ENCODE measurements at places on chromosomes 2 and 18.

DNA sequence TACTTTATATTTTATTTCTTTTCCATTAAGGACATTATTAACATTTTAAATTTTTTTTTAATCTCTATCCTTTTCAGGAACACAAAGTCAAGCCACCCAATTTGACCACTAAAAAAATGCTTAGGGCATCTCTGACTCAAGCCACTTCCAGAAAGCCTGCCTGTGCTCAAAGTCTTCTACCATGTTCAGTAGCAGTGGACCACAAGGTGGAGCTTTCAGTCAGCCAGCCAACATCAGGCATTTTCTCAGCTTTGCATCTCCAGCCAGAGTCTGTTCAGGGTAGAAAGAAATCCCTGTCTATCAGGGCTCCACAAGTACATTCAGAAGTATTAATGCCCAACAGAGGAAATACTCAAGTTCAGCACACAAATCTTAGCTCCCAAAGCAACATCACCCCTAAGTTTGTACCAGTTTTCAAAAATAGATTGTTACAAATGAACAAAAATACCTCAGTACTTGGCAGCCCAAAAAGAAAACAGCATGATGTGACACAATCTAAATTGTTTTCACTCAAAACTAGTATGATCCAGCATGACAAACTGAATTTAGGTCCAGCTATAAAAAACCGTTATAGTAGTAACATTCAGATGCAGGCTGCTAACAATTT, 37.6 kb downstream of the C18orf63 start:
- peak; percentile 16 for DNase-seq

DNA sequence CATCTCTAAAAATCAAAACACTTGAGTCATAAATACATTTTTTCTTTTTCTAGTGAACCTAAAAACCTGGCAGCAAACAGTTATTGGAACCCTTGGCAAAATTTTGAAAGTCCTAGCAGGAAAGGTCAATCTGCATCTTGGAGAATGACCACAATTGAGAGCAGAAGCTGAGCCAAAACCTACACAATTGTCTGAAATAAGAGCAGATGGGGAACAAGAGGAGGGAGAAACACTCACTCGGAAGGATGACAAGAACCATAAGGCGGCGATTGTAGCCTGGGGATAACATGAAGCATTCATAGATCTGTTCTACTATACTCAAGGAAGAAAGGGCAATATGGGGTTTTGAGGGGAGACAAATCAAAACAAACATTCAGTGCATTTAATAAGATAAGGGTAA, 117.0 kb downstream of the CHN1 start:
- no peak for DNase-seq

GRCh38 chr2:647691-648231, 29.4 kb downstream of the TMEM18 start:
- DNase-seq = no peak

GRCh38 chr18:32219431-32220018, 29.7 kb downstream of the MEP1B start:
- DNase-seq = no peak

GRCh38 chr2:166360426-166360825, 15.3 kb downstream of the SCN9A start:
- DNase-seq = no peak

GRCh38 chr2:680496-680895, 3.3 kb upstream of the TMEM18 start:
- no peak for DNase-seq

DNA sequence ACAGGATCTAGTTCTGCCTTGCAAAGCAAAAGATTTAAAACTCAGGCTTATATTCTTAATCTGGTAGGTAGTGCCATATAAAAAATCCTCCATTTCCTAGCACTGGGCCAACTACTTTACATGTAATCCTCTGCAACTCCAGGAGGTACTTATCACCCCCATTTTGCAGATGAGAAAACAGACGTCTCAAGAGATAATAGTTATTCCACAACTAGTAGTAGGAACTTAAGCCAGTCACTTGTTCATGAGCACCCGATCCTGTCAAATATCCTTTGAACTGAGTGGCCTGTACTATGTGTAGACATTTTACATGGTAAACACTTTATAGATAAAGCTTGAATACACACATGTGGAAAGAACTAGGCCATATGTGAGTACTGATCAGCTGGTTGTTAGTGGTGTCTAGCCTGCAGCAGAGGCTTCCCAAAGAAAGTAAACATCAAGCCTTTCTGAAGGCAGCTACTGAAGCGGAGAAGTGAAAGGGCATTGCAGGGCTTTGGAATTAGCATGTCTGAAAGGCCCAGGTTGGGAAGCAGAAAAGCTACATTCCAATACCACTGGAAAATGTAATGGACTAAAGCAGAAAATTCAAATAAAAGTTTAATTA, 48.0 kb downstream of the NAB1 start:
- DNase-seq = no peak

DNA sequence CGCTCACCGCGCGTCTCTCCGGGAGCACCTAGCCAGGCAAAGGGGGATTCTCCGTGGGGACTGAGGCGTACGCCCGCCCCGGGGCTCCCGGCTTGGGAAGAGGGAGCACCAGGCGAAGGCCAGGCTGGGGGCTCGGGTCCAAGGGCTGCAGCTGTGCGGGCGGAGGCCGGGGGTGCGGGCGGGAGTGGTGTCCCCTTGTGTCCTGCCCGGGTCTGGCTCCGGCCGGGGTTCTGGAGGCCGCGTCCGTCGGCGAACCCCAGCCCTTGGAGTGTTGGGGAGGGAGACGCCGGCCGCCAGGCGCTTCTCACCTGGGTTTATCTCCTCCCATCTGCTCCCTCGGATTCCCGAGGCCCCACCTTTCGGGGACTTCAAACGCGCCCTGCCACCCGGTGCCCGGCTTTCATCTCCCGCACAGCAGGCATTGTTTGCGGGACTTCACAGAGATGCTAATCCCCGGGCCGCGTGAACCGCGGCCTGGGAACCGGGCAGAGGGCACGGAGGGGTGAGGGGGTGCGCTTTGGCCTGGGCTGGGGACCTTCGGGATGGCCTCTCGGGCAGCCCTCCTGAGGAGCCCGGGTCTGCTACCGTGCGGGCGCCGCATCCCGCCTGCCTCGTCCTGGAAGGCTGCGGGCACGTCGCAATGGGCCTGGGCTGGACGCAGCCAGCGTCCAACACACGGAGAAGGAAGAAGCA, 5.0 kb upstream of the GBX2 start:
- DNase-seq = no peak
